ENCODE measurements at places on chromosomes 12 and 14. TPM values are rescaled to one million over a fixed set of nuclear protein-coding genes. Genes with fewer than 3 reads are reported as not detected.

Gene ISCA2
- polyA plus RNA-seq = 22.8 TPM

Gene C12orf54
- not detected for polyA plus RNA-seq

Gene RNF212B
- polyA plus RNA-seq = 1.1 TPM

Gene TAS2R42
- not detected for polyA plus RNA-seq

Gene P3H3
- polyA plus RNA-seq = 7.0 TPM

Gene POP5
- polyA plus RNA-seq = 51.2 TPM

Gene TPPP2
- not detected for polyA plus RNA-seq

- no peak for DNase-seq
These were observed 2.1 kb downstream of the NTF3 start for GRCh38 chr12:5433845-5434646.

DNA sequence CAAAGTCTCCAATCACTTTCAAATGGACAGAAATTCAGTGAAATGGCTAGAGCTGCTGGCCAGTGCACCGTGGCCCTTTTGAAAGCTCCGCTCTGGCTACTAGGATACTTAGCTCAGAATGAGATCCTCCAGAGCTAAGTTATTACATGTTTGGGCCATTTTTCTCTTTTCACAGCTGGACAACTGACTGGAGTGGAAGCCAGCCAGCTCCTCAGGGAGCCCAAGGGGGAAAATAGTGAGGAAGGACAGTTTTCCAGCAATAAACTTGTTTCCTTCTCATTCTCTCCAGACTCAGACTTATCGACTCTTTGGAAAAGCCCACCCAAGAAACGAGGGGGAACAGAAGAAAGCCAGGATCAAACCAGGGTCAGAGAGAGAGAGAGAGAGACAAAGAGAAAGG lies 266.0 kb downstream of the KSR2 start:
- peak; percentile 7 for DNase-seq

- no peak for DNase-seq
These were observed 331.4 kb downstream of the BCAT1 start for GRCh38 chr12:24617471-24617870.

- peak; percentile 87 for DNase-seq
These were observed 108.5 kb upstream of the ESRRB start for GRCh38 chr14:76267322-76268046.

DNA sequence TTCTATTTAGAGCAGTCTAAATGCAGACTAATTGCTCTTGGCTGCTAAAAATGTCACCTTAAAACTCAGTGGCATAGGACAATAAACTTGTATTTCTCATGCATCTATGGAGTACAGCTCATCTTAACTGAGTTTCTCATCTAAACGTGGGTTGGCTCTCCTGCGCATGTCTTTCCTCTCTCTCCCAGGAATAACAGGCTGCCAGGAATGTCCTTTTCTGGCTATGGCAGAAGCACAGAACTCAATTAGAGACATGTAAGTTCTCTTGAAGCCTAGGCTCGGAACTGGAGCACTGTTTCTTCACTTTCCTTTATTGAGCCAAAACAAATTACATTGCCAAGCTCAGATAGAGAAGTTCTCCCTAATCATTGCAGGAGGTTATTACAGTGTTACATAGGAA lies 722.3 kb upstream of the FLRT2 start:
- peak; percentile 23 for DNase-seq

DNA sequence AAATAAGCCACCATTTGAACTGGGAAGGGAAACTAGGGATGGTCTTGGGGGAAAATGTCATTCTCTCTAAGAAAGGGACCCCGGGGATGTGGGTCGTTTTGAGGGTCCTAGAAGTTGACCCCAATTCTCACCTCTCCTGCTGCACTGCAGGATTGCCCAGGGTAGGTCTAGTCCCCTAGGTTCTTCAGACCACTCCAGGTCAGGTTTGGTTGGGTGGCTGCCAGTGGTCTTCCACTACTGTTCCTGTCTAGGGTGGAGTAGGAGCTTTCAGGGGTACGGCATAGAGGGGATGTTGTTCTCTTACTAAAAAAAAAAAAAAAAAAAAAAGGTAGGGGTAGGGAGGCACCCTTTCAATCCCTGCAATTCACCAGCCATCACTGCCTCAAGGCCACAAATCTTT lies 7.3 kb downstream of the HOXC8 start:
- no peak for DNase-seq

DNA sequence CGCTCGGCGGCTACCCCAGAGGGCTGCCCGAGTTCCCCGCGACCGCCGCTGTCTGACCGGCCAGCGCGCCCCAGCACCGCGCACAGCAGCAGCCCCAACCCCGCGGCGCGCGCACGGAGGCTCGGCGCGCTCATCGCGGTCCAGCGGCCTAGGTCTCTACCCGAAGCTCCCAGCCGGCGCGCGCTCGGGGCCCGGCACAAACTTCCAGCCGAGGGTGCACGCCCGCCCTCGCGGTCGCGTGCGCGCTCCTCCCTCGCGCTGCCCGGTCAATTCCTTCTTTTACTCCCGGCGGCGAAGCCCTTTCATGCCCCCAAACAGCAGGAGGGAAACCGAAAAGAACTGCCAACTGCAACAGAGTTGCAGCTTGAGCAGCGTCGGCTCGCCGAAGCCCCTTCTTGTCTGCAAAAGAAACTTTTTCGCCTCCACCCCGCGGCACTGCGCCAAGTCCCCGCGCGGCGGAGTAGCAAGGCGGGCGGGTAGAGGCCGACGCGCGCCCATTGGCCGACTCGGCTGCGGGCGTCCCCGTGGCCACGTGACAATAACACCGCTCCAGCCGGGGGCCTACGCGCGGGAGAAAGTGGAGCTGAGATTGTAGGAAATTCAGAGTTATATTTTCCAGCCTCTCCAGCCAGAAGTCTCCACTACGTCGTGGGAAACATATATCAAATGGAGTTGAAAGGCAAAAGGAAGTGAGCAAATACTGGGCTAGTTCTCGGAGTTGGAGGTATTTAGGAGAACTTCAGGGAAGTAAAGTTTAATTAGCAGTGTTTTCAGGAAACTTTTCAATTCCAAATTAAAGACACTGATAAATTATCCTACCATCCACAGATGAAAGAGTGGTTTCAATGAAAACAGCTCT lies at the start of gene LRIG3:
Gene LRIG3 (minus strand): TSS at position 403 of the 859 bp plus-strand sequence. CDS start 269 bp downstream, at position 134.
- peak; percentile 98 for DNase-seq

- peak; percentile 22 for DNase-seq
These were observed 133.5 kb downstream of the CPNE8 start for GRCh38 chr12:38771871-38772270.

GRCh38 chr14:38197784-38198335 lies 9.8 kb upstream of the SSTR1 start:
- no peak for DNase-seq

GRCh38 chr14:78007160-78007559 lies 163.0 kb upstream of the NRXN3 start:
- DNase-seq = no peak

DNA sequence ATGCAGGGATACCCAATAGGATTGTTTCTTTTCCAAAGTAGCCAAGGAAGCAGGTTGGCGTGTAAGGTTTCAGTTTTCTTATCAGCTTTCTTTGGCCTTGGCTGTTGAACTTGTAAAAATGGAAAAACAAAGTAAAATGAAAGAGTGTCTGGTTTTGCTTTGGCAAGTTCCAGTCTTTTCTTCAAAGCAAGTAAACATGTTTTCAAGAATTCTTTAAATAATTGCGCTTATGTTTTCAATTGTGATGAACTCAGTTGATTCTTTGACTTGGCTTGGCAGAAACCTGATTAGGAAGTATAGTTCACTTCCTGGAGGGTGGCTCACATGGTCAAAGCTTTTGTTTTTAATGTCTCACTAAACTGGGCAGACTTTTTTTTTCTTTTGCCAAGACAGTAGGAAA lies 112.2 kb upstream of the USP44 start:
- DNase-seq = no peak

DNA sequence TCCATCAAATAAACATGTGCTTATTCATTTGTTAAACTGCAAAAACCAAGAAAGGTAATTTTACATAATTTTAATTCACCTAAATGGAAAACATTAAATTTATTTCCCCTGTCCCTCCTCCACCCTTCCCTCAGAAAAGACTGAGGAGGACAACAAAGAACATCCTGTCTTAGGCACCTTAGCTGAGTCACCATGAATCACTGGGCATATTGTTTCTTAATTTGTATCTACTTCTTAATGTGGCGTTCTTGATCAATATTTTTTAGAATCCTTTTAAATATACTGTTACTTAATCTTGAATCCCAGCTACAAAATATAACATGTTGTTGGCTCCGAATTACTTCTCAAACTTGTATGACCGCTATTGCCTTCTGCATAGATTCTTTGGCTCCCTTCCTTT lies 23.5 kb downstream of the SIX6 start:
- no peak for DNase-seq

GRCh38 chr14:90053044-90053443 lies 8.8 kb upstream of the KCNK13 start:
- DNase-seq = no peak

All from stomach (tissue), 19 donors.